ENCODE measurements at places on chromosomes 4 and X.
A peak's percentile ranks its signal among the peaks of the same experiment; 100 is the strongest.

DNA sequence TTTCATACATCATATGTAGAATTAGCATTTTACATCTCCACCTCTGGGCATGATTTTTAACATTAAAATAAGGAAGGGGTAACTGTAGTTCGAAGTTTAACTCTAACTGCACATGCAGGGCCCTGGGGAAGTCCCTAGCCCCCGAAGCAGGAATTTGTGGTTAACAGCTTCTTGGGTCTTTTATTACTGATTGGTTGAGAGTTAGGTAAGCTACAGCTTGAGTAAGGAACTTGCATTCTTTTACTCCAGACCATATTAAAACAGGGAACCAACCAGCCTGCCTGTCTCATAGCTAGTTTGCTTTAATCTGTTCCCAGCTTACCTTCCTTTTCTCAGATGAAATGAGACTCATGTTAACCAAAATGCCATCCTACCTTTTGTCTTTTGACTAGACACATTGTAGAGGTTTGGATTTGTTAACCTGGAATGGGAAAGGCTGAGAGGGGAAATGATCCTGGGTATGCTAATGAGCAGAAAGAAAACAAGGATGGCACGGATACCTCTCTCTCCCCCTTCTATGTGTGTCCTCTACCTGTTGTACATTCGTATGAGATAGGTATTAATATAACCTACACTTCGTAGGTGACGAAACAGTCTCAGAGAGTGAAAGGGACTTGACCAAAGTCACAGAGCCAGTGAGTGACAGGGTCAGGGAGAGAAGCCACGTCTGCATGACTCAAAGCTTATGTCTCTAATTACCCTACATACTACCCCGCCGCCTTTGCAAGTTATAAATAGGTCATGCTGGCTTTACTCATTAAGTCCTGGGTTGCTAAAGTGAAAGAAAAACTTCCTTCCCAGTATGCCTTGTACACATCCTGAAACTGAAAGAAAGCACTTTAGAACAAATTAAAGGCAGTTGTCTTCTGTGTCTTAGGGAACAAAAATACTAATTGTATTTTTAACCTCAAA is 119.5 kb upstream of the AFF2 start:
- peak; percentile 55 for DNase-seq

DNA sequence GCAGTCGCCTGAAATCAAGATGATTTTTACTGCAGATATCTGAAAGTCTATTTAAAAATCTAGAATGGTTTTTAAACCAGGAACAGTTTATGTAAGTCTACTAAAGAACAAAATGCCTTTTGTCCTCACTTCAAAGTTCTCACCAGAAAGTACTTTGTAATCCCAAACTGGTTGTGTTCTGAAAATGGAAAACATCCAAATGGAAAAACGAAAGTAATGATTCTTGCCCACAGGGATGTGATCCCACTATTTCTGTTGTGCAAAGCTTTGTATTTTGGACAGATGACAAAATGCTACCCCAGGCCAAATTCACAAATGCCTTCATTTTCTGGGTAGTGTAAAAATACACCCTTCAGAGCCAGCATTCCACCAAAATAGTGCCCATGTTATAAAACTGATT is 265.5 kb upstream of the FTHL17 start:
- no peak for DNase-seq

GRCh38 chrX:1673337-1673736 is 58.5 kb downstream of the ASMT start:
- DNase-seq, result no peak

DNA sequence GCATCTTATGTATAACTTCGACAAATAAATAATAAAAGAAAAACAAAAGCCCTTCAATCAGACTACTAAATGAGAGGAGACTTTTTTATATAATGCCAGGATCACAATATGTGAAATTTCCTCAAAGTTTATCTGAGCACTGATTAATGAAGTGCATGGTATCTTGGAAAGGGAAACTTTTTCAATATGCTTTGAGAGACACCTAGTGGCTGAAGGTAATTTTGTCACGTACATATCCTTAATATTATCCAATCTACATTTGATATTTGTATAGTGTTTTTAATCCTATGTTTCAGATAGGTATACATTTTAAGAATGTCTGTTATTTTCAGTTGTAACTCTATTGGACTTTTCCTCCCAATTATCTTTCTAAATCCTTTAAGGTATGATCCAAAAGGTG is 146.8 kb downstream of the KLHL4 start:
- DNase-seq, result no peak

GRCh38 chr4:10684631-10685030 is at the start of gene CLNK:
TSS of gene CLNK (minus strand) at chr4:10684768. CDS start at chr4:10667869, 16,899 bp downstream.
- DNase-seq, result peak; percentile 77

- DNase-seq, result peak; percentile 4
Measured at GRCh38 chrX:124030520-124030919, 69.0 kb downstream of the STAG2 start.

DNA sequence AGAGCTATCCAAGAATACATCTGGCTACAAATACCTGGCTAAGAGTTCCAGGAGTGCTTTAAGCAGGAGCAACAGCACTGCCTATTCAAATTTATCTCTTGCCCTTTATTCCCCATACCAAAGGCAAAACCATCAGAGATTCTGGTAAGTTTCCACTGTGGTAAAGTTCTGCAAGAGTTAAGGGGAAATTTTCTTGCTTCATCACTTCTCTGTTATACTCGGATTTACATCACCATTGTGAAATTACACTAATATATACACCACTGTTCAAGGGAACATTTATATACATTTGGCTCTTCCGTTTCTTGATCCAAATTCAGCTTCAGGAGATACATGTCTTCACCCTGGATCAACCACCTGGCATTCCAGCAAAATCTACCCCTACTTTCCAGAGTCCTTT is 70.8 kb upstream of the PTPN13 start:
- no peak for DNase-seq

- DNase-seq, result no peak
Measured at GRCh38 chr4:66639361-66639760, 905.9 kb downstream of the CENPC start.

GRCh38 chrX:6890544-6891261 is 256.8 kb upstream of the STS start:
- no peak for DNase-seq

GRCh38 chrX:64805683-64806082 is 170.6 kb downstream of the ZC4H2 start:
- DNase-seq, result no peak

DNA sequence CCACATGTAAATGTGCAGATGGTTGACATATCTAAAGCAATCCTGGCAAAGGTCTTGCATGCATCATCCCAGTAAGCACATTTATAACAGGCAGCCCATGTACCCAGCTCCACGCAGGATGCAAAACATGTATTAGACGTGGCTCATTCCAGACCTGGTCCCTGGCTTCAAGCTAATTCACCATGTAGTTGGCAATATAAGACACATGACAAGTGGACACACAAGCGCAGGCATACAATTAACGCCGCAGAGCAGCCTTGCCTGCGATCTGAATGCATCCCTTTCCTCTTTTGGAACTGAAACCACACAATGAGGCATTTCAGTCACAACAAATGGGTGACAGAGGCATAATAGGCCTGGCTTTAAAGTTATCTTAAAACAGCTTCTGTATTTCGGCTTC is 114.5 kb upstream of the TRIM2 start:
- no peak for DNase-seq

DNA sequence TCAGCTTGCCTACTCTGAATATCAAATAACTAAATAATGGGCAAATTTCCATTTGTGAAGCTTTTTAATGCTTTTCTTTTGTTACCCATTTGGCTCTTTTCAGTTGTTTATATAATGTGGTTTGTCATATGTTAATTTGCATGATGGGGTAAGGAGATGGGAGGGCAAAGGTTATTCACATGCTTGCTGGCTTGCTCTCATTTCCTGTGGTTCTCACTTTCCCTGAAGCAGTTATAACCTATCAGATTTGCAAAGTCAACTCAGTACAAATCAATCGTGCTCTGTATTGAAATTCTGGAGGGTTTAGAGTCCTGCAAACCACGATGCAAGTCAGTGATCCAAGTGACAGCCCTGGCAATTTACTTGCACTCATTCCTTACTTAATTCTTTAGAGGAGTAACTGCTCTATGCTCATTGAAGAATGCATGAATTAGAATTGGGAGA is 711.2 kb downstream of the ADGRL3 start:
- no peak for DNase-seq

DNA sequence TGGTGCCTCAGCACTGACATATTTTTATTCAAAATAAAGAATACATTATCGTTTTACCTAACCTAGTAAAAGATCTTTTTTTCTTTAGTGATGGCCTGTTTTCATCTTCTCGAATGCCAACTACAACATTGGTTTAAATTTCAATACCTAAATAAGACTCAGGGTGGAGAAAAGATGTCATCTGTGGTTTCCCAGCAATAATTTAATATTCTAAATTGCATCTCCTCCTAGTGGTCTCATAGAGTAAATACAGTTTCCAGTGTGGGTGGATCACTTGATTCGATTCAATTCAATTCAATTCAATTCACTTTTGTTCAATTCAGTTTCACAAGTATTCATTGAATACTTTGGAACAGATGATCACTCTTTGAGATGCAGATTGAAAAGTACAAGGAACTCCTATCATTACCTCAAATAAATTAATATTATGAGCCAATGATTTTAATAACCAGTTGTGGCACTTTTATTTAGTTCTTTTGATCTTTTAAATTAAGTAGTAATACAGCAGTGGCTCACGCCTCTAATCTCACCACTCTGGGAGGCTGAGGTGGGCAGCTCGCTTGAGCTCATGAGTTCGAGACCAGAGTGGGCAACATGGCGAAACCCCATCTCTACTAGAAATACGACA is 427.2 kb downstream of the FAT4 start:
- no peak for DNase-seq

- DNase-seq, result no peak
Measured at GRCh38 chr4:12439633-12440305, 1011.1 kb upstream of the HS3ST1 start.

DNA sequence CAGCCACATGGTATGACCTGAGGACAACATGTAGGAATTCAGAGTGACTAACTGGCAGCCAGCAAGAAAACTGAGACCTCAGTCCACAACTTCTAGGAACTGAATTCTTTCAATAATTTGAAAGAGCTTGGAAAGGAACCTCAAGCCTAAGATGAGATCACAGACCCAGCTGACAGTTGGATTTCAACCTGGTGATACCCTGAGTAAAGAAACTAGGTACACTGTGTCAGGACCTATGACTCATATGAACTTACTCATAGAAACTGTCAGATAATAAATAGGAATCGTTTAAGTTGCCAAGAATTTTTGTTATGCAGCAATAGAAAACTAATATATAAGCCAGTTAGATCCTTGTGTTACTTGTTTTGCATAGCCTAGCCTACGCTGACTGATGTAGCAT is 102.4 kb upstream of the DCAF12L1 start:
- no peak for DNase-seq

GRCh38 chr4:178174756-178175155 is 732.5 kb upstream of the AGA start:
- no peak for DNase-seq

GRCh38 chr4:103497692-103498091 is 222.1 kb downstream of the TACR3 start:
- DNase-seq, result peak; percentile 11

GRCh38 chr4:185118876-185119275 is 24.2 kb upstream of the SLC25A4 start:
- no peak for DNase-seq

DNA sequence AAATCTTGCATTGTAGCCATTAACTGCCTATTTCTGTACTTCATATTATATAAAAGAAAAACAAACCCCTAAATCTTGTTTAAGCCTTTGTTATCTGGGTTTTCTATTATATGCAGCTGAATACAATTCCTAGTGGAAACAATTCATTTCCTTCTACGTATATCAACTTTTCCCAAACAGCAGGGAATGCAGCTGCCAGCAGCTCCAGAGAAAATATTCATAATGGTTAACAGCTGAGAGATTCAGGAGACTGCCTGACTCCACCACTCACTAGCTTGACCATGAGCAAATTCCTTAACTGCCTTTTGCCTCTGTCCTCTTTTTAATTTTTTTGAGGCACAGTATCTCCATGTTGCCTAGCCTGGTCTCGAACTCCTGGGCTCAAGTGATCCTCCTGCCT is 146.2 kb downstream of the SPATA18 start:
- no peak for DNase-seq

GRCh38 chrX:151871244-151871643 is 41.4 kb upstream of the MAGEA4 start:
- no peak for DNase-seq

GRCh38 chr4:94559351-94559806 is 107.6 kb downstream of the PDLIM5 start:
- no peak for DNase-seq

DNA sequence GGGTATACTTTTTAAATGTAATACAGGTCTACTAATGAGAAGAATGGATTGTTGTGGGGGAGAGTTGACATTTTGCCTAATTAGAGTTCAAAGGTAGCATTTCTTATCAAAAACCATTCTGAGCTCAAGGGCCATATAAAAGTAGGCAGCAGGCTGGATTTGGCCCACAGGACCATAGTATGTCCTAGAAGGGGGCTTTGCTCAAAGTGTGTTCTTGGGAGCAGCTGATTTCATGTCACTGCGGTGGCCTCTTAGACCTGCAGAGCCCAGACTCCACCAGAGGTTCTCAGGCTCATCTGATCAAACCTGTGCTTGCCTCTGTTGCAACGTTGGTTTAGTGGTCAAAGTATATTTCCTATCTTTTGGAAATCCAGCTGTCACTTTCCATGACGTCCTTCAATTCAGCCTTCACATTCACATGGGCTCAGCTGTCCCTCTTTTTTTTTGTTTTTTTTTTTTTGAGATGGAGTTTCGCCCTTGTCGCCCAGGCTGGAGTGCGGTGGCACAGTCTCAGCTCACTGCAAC is 34.6 kb upstream of the TENM3 start:
- DNase-seq, result no peak

GRCh38 chrX:152306331-152306730 is 144.8 kb downstream of the GABRA3 start:
- DNase-seq, result no peak

- DNase-seq, result no peak
Measured at GRCh38 chr4:36601864-36602495, 320.6 kb downstream of the DTHD1 start.

DNA sequence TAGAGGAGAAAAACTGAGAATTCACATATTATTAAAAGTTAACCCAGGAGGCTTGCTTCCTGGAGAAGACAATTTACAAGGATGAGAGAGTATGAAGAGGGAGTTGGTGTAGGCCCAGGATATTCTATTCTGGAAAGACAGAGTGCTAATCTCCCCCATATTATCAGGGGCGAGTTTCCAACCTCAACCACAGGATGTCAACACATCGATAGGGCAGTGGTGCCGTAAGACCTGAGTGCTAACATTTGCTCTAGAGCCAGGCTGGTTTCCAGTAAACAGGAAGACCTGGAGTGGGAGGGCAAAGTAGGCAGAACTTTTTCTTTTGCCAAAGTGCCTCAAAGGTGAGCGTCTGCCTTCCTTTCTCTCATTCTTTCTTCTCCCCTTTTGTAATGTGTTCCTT is 2.8 kb upstream of the AWAT1 start:
- no peak for DNase-seq
